ENCODE measurements at places on chromosomes 2 and 18. TPM values are rescaled to one million over a fixed set of nuclear protein-coding genes. Genes with fewer than 3 reads are reported as not detected.

The STK39 gene
- total RNA-seq: 33.2 TPM

- DNase-seq: no peak
Measured at GRCh38 chr2:150625303-150625702, 137.8 kb upstream of the RND3 start.

DNA sequence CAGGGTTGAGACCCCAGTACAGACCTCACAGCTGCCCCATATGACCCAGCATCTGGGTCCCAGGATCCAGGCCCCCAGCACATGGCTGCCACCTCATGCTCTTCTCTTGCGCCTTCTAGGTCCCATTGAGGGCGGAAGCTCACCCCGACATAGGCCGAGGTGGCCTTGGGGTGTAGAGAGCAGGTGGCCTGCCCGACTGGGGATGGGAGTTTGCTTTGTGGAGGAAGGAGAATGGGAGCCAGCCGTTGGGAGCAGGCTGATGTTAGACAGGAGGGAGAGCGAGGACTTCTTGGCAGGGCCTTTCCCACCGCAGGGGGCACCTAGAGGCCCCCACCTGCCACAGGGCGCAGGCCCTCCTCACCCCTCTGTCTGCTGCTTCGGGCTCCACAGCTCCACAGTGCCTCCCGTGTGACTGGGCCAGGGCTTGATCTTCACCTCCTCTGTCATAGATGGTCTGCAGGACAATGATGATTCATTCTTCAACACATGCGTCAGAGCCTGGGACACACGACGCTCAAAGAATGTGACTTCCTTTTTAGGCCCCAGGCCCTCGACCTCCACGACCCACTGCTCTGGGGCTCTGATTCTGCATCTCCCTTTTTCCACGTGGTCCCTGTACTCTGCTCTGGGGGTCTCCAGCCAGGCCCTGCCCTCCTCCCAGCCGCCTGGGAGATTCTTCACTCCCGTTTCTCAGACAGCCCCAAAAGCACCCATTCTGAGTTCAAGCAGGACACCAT is 86.6 kb upstream of the ODC1 start:
- peak; percentile 9 for DNase-seq

GRCh38 chr2:188523919-188524318 is 232.2 kb downstream of the GULP1 start:
- DNase-seq: no peak

DNA sequence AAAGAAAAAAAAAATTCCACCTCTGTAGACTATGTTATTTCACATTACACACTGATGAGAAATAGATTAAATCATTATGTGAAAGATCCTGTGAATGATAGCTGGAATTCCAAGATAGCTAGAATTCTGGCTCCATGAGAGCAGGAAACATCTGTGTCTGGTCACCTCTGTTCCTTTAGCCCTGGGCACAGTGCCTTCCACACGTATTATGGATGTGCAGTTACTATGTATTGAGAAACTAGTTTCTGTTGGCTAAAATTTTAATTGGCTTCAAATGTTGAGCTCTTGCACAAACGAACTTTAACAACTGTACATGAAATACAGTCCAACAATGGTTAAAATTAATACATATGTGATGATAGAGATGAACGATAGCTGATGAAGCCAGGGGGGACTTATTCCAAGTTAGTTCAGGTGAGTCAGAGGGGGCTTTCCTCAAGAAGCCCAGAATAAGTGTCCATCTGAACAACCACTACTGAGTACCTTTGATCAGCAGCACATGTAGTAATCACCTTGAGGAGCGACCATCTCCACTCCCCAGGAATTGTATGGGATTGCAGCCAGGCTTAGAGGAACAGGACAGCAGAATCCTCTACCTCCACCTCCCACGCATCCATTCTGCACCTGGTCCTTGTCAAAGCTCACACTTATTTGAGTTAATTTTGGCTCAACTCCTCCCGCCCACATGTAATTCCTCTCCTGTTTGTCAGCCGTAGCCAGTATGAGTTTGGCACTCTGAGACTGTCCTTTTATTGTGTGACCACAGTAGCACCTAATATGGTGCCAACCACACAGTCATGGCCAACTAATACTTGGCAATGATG is 68.6 kb downstream of the NABP1 start:
- DNase-seq: peak; percentile 6
